Fibroblast of mammary gland (primary cell): ENCODE measurements at places on chromosomes 12 and 14.
A peak's percentile ranks its signal among the peaks of the same experiment; 100 is the strongest.

- DNase-seq: peak; percentile 8
Measured at GRCh38 chr14:96309896-96310330, 53.2 kb downstream of the ATG2B start.

DNA sequence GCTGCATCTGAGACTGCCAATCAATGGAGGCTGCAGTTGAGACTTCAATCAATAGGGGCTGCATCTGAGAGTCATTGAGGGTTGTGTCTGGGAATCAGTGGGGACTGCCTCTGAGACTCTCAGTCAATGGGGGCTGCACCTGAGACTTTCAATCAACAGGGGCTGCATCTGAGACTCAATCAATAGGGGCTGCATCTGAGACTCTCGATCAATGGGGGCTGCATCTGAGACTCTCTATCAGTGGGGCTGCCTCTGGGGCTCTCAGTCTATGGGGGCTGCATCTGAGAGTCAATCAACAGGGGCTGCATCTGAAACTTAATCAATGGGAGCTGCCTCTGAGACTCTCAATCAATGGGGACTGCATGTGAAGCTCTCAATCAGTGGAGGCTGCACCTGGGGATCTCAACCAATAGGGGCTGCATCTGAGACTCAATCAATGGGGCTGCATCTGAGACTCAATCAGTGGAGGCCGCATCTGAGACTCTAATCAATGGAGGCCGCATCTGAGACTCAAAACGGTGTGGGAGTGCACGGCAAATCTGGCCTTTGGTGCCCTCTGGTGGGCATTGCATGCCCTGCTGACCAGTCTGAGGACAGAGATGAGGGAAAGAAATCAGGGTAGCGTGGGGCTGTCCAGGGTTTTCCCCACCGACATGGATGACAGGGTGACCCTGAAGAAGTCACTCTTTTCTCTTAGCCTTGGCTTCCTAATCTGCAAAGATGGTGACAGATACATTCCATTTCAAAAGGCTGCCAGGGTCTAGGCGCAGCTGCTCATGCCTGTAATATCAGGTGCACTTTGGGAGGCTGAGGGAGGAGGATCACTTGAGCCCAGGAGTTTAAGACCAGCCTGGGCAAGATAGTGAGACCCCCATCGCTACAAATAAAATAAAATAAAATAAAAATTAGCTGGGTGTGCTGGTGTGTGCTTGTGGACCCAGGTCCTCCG is 41.3 kb upstream of the EIF5 start:
- peak; percentile 65 for DNase-seq

GRCh38 chr12:67702136-67702535 is 53.6 kb downstream of the DYRK2 start:
- no peak for DNase-seq

DNA sequence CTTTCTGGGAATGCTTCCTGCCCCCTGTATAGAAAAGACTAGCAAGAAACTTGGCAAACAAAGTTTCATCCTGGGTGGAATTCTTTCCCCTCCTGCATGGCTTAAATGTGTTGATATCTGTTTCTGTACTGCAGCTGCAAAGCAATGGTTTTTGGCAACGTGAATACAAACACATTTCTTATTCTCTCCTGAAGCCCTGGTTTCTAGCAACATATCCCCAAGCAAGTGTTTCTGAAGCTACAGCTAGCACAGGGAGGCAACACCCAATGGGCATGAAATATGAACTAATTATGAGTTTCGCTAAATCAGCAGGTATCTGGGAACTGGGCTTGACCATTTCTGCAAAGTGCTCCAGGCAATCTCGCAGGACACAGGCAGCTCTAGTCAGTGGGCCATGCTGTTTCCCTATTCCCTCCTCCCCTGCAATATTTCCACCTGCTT is 392.3 kb upstream of the TMPO start:
- no peak for DNase-seq

DNA sequence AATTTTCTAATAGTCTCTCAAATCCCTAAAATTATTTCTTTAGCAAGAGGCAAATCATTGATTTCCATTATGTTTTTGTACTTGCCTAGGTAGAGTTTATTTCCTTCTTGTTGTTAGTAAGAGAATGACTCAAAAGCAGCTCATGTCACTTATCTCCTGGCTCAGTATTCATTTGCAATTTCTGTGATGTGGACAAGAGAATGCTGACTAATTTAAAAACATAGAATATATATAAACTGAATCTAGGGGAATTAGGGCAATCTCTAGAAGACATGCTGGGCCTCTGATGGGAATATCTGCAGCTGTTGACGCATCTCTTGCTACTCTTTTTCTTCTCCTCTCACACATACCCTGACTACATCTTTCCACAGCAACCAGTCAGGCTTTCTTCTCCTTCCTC is 130.8 kb upstream of the PRKD1 start:
- DNase-seq: peak; percentile 54

DNA sequence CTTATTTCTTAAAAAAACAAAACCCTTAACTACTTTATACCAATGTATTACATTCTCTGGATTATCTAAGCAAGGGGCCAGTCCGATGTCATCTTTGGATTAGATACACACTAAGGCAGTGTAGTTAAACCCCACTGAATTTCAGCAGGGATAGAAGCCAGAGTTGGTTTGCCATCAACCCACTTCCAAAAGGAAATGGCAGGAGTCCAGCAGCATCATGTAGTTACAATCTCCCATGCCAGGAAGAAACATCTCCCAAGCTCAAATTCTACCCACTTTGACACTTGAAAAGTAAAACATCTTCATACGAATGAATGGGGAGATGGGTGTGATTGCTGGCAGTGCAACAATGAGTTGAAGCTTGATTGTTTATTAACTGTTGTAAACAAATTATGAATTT is 203.5 kb upstream of the PLXNC1 start:
- DNase-seq: no peak

DNA sequence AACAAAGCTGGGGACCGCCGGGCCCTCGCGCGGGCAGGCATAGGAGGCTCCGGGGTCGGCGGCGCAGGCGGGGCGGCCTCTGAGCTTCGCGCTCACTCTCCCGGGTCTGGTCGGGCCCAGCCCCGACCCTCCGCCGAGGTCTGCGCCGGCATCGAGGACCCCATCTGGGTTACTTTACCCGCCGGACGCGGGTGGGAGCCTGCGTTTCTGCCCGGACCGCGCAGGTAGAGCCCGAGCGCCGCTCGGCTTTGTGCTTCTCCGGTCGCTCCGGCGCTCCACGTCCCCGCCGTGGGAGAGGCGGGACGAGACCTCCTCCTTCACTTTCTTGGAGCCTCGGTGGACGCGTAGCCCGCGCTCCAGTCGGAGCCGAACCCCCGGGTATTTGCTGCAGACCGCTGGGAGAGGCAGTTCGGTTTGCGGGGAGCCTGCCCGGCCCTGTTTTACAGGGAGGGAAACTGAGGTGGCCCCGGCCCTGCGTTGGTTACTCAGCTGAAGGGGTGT is 63.2 kb downstream of the FBXL14 start:
- DNase-seq: no peak

- DNase-seq: peak; percentile 29
Measured at GRCh38 chr14:57302883-57303282, 34.1 kb downstream of the AP5M1 start.

- peak; percentile 73 for DNase-seq
Measured at GRCh38 chr12:15679151-15679550, 110.0 kb downstream of the EPS8 start.

DNA sequence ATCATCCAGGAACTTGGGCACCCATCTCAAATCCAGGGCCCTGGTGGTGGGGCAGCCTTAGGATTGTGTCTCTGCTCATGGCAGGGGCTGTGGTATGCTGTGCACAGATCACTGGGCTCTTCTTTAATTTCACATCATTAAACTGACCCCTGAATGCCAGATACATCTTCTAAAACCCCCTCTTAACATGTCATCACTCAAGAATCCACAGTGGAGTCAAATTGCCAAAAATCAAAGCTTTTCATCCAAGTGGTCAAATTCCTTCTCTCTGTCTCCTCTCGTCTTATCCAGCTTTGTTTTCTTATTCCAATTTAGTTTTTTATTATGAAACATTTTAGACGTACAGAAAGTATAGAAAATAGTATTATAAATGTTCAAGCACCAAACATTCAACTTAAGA is 97.5 kb downstream of the ADCK1 start:
- no peak for DNase-seq

DNA sequence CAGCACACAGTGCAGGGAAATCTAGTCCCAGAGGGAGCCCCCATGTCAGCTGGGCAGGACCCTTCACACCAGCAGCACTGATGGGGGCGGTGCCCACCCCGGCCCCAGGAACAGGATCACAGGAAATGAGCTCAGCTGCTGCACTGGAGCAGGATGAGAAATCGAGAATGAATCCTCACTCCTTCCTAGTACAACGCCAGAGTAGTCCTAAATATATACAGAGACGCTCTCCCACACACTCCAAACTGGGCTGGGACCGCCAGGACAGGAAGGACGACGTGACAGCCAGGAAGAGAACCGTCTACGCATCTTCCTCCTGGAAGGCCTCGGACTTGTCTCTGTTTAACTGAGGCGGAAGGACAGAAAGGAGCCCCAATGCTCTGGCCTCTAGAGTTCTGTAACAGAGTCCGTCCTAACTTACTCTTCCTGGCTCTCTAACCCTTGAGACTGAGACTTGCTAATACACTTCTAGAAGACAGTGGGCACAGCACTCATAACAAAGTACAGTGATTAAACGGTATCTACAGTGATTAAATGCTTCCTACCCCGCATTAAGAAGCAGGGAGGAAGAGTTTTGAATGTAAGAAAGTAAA is 33.4 kb downstream of the CDC42BPB start:
- peak; percentile 77 for DNase-seq

- no peak for DNase-seq
Measured at GRCh38 chr12:85130646-85131045, 94.5 kb downstream of the LRRIQ1 start.

DNA sequence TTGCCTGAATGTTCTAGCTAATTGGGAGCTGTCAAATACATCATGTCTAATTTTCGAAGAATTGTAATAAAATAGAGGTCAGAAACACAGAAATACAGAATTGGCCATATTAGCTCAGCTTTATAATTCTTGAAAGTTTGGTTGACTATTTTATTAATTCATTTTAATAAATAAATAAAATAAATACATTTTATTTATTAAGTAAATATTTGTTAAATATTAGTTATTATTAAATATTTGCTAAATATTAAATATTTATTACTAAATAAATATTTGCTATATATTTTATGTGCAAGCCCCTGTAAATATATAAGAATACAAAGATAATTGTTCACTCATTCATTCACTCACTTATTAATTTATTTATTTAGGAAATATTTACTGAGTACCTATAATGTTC is 231.3 kb downstream of the SSPN start:
- no peak for DNase-seq

DNA sequence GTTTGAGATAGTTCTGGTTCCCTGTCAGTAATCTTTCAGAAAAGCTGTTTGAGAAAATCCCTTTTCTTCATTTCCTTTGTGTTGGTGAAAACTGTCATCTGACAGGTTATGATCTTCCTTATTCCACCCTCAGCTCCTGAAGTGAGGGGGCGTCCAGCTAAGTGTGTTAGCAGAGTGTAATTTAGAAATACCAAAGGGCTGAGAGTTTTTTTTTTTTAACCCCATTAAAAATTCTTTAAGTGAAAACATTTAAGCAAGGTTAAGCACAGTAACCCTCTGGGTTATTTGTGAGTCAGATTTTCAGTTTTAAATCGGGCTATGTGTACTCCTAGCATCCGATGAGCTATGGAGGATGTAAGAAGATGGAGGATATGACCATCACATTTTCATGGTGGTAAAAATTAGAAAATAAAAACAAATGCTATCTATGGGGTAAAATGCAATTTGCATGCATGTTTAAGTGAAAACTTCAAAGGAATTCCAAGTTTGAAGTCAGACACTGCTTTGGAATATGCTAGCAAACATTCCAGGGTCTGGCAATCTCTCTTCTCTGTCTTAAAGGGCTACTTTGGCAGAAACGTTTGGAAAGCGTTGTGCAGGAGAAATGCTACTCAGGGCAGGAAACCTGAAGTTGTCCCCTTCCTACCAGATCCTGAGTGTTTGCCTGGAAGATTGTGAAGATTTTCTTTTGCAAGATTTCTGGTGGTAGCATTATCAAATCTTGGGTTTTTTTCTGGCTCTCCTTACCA is 197.0 kb upstream of the PRICKLE1 start:
- no peak for DNase-seq

GRCh38 chr12:22334410-22335100 is at the start of gene ST8SIA1:
Gene ST8SIA1 (minus strand): TSS chr12:22334707. CDS start chr12:22334232, 475 bp downstream.
- peak; percentile 8 for DNase-seq

GRCh38 chr14:69152181-69152901 is 578 bp downstream of the DCAF5 start:
- DNase-seq: peak; percentile 40

DNA sequence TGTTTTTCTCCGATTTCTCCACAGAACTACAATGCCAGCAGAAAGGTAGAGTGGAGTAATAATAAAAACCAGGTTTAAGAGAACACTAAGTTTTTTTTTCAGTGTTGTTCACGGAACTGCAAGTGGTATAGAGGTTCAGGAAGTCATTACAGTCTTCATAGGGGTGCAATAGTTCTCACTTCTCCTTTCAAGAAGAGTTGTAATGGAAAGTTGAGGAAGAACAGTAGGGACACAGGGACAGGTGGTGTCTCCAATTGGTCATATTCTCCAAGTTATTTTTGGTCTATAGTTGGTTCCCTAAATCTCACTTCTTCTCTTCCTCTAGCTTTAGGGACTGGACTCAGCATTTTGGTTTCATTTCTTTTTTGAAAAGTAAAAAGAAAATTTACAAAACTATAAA is 894.0 kb downstream of the NRXN3 start:
- DNase-seq: no peak

DNA sequence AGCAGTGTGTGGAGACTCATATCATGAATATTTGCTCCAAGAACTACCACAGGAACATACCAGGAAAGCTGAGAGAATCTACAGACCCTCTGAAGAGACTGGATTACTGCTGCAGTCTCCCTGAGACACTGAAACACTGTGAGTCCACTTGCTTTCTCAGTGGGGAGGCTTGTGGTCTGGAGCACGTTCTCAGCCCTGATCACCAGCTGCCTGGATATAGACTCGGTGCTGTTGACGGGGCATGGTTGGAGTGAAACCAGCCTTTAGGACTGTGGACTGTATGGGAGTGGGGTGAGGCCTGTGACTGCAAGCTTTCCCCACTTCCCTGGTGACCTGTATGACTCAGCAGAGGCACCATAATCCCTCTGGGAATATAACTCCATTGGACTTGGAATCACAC is 525.8 kb upstream of the FBXO33 start:
- DNase-seq: no peak

DNA sequence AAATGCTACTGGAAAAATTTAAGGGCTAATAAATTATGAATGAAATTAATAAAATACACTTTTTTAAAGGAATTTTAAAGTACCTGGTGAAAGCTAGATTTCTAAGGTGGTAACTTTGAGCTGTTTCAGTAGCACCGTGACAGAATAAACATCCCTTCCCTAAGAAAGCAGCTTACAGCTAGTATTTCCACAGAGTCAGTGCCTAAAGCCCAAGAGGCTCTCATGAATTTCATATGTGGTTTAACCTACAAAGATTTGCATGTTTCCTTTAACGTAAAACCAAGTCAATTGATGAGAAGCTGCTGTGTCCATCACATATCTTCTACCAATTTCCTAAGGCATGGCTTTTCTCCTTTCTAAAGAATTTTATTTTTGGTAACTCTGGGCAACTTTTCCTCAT is 56.8 kb downstream of the IFNG start:
- DNase-seq: no peak

GRCh38 chr14:85883966-85884365 is 354.0 kb downstream of the FLRT2 start:
- DNase-seq: peak; percentile 2

- peak; percentile 55 for DNase-seq
Measured at GRCh38 chr14:94079891-94080620, 946 bp downstream of the DDX24 start.
